ENCODE measurements at places on chromosomes 1 and 21.

- no peak for DNase-seq
Observed at GRCh38 chr1:30286988-30287839, 436.2 kb downstream of the MATN1 start.

DNA sequence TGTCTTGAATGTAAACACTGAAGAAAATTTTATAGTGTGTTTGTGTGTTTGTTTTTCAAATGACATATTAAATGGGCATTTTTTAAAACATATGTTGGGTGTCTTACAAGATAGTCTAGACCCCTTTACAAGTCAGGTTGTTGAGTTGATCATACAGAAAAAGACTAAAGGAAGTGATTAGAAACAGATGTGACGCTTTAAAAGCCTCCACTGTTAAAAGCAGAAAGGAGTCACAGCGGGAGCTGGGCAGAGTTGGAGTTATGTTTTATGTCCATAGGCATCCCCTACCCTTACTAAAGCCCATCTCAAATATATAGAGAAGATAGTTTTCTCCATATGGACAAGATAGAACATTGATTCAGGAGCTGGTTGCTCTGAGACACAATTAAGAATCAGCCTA lies 393.9 kb downstream of the PLPP3 start:
- DNase-seq = peak; percentile 46

DNA sequence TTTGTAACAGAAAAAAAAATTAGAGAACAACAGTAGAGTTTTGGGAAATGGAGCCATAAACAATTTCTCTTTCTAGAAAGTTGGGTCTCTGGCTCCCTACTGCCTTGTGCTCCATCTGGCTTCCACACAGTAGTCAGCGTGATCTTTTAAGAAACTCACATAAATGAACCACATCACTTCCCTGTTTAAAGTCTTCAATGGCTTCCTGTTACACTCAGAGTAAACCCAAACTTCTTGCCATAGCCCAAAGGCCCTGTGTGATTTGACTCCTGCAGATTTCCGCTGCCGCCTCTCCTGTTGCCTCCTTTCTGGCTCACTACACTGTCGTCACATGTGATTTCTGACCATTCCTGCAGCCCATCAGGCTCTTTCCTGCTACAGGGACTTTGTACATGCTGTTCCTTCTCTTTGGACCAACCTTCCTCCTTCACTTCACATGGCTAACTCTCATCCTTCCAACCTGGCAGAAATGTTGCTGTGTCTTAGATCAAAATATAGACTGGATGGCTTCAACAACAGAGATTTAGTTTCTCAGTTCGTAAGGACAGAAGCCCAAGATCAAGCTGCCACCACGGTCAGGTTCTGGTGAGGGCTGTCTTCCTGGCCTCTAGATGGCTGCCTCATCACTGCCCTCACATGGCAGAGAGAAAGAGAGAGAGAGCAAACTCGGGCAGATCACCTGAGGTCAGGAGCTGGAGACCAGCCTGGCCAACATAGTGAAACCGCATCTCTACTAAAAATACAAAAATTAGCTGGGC lies 34.0 kb downstream of the OPRD1 start:
- no peak for DNase-seq

GRCh38 chr1:196407358-196408051 lies 200.7 kb downstream of the KCNT2 start:
- peak; percentile 63 for DNase-seq

- DNase-seq = no peak
Observed at GRCh38 chr1:119294722-119295121, 73.9 kb upstream of the HAO2 start.

- peak; percentile 31 for DNase-seq
Observed at GRCh38 chr1:41313661-41314131, 47.5 kb upstream of the FOXO6 start.

DNA sequence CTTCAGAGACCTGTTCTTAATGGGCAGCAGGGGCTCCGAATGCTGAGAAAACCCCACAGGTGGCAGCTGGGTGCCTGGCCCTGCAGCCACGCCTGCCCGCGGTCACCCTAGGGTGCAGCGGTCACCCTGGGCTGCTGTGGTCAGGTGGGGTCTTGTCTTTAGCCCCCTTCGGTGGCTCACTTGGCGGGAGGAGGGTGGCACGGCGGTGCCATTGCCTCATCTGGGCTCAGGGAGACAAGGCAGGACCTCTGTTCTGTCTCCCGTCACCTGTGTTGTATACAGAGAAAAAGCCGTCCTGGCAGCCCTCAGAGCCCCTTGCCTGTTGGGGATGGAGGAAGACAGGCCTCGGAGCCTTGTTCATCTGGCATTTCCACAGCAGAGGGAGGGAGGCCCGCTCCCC lies 69.5 kb upstream of the TRAPPC10 start:
- no peak for DNase-seq

- DNase-seq = no peak
Observed at GRCh38 chr1:7150724-7151280, 365.5 kb downstream of the CAMTA1 start.

GRCh38 chr1:35044431-35044830 lies 12.7 kb upstream of the ZMYM6 start:
- peak; percentile 29 for DNase-seq

DNA sequence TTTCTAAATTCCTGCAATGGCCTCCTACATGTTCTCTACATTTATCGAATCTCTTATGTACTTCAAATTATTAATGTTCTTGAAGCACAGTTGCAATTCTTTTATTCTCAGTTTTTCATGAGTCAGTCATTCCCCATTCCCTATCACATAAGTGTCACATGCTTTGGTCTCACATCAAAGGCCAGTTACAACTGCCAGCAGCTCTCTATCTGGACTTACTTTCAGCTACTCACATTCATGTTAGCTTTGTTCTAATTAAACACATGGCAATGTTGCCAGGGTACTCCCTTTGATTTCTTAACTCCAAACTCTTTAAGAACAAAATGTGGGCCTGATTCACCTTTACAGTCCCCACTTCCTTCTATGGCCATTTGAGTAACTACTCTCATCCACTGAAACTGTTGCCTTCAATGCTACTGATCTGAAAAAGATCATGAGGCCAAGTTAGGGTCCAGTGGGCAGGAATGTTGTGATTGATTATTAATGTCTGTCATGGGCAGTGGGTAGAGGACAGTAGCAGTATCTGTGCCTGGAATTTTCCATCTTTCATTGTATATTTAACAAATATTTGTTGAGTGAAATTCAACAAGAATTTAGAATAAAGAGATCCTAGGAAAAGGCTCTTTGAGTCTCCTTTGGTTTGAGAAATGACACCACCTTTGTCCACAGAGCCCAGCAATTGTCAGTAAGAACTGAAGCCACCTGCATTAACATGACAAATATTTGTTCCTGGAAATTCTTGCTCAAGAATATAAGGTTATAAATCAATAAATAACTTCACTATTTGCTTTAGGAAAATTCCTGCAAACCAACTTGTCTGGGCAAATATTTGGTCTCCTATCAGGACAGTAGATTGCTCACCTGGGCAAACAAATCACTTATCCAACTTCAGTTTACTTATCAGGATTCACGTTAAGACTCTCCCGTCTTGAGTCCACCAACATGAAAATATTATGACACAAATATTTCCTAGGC lies 153.6 kb upstream of the SAMSN1 start:
- no peak for DNase-seq

GRCh38 chr1:88302843-88303486 lies 381.1 kb upstream of the PKN2 start:
- peak; percentile 80 for DNase-seq

DNA sequence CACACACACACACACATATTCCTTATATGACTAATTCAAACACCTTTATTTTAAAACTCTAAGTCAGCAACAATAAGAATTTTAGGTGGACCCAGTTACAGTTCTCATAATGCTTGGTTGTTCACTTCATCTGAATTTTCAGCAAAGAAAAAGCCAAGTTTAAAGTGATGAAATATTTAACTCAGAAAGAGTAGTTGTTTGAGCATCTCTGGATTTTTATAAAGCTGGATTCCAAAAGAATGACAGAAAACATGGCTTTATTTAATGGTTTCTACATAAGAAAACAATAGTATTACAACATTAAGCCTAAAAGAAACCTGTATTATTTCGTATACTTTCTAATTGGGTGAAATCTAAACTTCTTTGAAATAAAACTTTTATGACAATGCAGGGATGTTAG lies 54.2 kb upstream of the ADAMTS5 start:
- peak; percentile 69 for DNase-seq

DNA sequence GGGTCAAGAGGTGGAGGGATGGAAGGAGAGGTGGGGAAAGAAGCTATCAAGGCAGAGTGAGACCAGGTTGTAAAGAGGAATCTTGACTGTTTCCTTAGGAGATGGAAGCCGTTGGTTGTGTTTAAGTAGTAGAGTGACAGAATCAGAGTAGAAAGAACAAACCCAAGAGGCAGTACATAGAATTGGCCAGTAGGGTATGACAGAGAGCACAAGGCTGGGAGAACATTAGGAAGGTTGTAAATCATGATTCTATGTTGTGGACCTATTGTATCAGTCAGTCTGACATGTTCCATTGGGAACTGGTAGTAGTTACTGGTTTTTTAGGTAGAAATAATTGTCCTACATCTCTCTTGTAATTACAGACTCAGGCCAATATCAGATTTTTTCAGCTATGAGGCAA lies 486.9 kb upstream of the USP24 start:
- peak; percentile 24 for DNase-seq

DNA sequence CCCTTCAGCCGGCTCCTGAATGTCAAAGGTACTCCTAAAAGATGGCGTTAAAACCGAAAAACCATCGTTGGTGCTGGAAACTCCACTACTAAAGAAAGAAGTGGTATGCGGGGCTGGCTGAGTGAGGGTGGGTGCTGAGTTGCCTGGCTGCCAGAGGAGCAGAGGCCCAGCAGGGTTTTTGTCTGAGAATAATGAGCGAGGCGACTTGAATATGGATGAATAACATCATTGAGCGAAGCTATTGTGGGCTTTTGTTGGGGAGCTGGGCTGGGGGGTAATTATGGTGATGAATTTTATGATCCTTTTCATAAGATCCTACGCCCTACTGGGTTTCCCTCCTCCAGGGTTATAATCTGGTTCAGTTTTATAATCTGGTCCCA lies 2.0 kb downstream of the PDPN start:
- DNase-seq = no peak

DNA sequence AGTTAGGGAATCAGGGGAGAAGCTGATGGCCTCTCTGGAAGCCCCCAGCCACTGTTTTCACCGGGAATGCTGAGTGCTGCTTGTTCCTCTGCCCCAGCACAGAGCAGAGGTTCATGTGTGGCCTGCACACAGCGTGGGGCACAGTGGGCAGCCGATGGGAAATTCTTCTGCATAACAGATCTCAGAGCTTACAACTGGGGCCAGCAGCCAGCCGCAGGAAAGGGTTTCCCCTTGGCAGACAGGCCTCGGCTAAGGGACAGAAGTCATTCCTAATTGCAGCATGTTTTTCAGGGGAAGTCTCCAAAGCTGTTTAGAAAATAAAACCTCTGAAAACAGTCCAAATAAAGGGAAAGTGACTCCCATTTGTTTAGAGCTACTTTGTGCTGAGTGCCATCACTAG lies 22.6 kb downstream of the HMGB4 start:
- DNase-seq = no peak

GRCh38 chr1:247506831-247507230 lies 29.4 kb downstream of the OR2C3 start:
- no peak for DNase-seq

DNA sequence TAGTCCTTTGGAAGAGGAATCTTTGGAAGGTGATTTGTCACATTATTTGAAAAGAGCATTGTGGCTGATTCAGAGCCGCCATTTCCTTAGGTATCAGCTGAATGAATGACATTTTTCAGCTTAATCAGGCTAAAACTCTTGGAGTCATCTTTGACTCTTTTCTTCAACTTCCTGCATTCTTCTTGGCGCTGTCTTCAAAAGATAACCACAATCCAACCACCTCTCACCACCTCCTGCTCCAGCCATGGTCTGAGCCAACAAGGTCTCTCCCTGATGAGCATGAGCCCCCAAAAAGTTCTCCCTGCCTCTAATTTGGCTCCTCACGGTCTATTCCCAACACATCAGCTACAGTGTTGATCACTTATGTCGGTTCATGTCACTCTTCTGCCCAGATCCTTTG lies 297.6 kb upstream of the RUNX1 start:
- no peak for DNase-seq

- no peak for DNase-seq
Observed at GRCh38 chr1:67977756-67978155, 72.7 kb downstream of the DIRAS3 start.

- no peak for DNase-seq
Observed at GRCh38 chr1:46432781-46433327, 38.7 kb downstream of the FAAH start.

Measured in adipocyte (in vitro differentiated cells).